Dermis microvascular lymphatic vessel endothelial cell (primary cell): ENCODE measurements at places on chromosomes 2 and 18. TPM values are rescaled to one million over a fixed set of nuclear protein-coding genes. Genes with fewer than 3 reads are reported as not detected.

Gene TEX44
- total RNA-seq = not detected in 2 replicates

Gene RAD51AP2
- not detected in 2 replicates for total RNA-seq

Gene MMADHC
- total RNA-seq = 131 and 152 TPM in 2 replicates

Gene SERPINB12
- not detected in 2 replicates for total RNA-seq

Gene RNF144A
- total RNA-seq = 10.5 and 12.3 TPM in 2 replicates

Gene SLC14A1
- total RNA-seq = not detected in 2 replicates

Gene STEAP3
- total RNA-seq = 7.7 and 7.8 TPM in 2 replicates

Gene PCARE
- not detected in 2 replicates for total RNA-seq

Gene APOB
- total RNA-seq = under 0.01 and 0.13 TPM in 2 replicates

Gene ZSCAN30
- total RNA-seq = 5.1 and 7.8 TPM in 2 replicates

Gene MATN3
- 1.0 and 1.4 TPM in 2 replicates for total RNA-seq

Gene EDAR
- total RNA-seq = under 0.01 TPM in 1 of 2 replicates, not detected in the other

Gene GNAL
- total RNA-seq = 0.39 and 0.51 TPM in 2 replicates

Gene RGPD4
- total RNA-seq = not detected in 2 replicates

Gene PROKR1
- under 0.01 TPM in 2 replicates for total RNA-seq

Gene KCNS3
- 0.25 and 0.39 TPM in 2 replicates for total RNA-seq

Gene LYG1
- total RNA-seq = 0.13 and 0.51 TPM in 2 replicates

Gene MAPK4
- total RNA-seq = not detected in 2 replicates

Gene SLC19A3
- total RNA-seq = under 0.01 and 0.13 TPM in 2 replicates

Gene TBC1D8
- total RNA-seq = 62.4 and 120 TPM in 2 replicates

Gene GRB14
- 0.38 and 0.64 TPM in 2 replicates for total RNA-seq

Gene C2orf92
- 1.5 and 2.3 TPM in 2 replicates for total RNA-seq

Gene FNDC4
- total RNA-seq = 10.0 and 16.4 TPM in 2 replicates

Gene ARL4C
- total RNA-seq = 2.7 and 4.4 TPM in 2 replicates

Gene EML6
- total RNA-seq = 0.63 and 0.77 TPM in 2 replicates
